Fibroblast of the aortic adventitia (primary cell): ENCODE measurements at places on chromosomes 12 and 14.

DNA sequence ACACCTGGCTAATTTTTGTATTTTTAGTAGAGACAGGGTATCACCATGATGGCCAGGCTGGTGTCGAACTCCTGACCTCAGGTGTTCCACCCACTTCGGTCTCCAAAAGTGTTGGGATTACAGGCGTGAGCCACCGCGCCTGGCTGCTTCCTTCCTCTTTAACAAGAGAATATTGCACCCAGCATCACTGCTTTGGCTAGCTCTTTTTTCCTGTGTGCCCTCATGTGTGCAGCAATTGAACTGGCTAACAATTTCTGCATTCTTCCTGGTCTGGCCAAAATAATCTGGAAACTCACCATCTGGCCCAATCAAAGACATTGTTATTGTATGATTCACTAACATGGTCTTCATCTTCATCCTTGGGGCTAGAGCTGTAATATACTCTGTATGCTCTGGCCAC lies 2.7 kb upstream of the ASB8 start:
- DNase-seq, result peak; percentile 66

DNA sequence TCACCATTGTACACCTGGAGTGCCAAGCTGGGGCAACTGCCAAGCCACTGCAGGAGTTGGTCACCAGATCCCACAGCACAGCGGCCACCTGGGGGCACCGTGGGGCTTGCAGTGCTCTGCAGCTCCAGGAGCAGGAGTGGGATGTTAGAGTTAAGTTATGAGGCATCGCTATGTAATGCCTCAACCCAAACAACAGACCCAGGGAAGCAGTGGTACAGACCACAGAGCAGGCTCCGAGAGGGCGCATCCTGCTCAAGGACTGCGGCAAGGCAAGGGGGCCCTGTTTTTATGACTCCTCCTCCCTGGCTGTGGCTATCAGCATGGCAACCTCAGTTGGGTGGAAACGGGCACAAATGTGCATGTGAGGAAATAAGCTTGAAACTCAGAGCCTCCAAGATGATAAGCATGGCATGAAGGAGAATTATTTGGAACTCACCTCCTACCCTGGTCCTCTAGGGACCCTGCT lies 63.1 kb downstream of the ARL6IP4 start:
- peak; percentile 91 for DNase-seq

GRCh38 chr12:43103866-43104265 lies 448.1 kb downstream of the ADAMTS20 start:
- no peak for DNase-seq

DNA sequence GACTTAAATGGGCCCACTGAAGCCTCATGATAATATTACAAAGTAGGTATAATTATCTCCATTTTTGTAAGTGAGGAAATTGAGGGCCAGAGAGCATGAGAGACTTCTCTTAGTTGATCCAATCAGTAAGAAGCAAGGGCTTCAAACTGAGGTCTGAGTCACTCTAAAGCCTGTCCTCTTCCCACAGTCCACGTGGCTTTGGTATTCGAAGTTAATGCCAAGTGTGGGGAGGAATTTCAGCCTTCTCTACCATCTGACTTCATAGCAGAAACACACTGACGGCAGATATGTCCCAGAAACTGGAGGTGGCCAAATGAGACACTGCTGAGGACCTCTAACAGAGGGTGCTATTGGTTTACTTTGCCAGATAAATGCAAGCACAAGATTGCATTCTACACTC lies 114.4 kb upstream of the OVCH1 start:
- peak; percentile 80 for DNase-seq

- DNase-seq, result no peak
Observed at GRCh38 chr12:4089121-4089606, 184.4 kb upstream of the CCND2 start.

- peak; percentile 28 for DNase-seq
Observed at GRCh38 chr12:58583940-58584339, 336.4 kb downstream of the LRIG3 start.

DNA sequence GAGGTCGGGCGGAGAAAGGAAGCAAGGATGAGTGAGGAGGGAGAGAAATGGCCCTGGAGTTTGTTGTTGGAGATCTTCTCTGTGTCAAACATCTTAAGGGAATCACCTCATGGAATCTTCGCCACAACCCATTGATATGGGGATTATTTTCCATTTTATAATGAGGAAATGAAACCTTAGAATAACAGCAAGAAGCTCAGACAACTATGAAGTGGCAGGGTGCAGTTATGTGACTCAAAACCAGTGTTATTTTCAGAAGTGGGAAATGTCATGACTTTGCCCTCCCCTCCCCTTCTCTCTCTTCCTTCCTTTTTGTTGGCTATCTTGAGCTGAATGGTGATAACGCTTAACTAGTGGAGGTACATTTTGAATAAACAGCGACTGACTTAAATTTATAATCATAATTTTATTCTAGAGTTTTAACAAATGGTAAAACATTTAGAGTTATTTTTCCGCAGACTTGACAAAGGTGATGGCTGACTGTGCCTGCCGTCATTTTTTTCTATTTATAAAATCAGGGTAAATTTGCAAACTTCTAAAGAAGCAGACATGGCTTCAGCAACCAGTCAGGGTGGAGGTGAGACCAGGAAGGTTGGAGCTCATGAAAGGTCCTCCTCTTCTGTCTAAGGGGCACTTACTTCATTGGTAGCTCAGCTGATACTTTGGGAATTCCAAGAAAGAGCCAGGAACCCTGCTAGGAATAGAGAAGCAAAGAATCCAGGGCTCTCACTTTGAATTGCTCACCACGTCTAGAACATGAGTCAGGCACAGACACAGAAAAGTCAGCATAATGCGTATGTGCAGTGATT lies 232.4 kb downstream of the RGS6 start:
- no peak for DNase-seq
